Vagina (tissue), 2 donors: ENCODE measurements at places on chromosomes 4 and X.

- no peak for DNase-seq
These were observed 1.7 kb downstream of the PDLIM5 start for GRCh38 chr4:94453391-94453963.

DNA sequence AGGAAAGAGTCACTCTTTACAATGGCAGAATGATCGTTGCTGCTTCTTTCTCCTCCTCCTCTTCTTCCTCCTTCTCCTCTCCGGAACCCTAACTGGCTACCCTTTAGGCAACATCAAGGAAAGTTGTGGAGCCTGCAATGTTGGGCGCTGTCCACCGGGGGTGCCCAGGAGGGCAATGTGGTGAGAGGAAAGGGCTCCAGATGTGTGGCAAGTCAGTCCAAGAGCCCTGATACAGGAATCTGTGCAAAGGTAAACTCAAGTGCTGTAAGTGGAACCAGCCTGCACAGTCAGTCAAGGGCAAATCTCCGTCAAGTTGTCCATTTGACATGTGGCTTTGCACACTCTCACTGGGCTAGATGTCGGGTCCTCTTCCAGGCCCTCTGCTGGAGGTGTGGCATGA lies 2.8 kb downstream of the RTL5 start:
- no peak for DNase-seq

- DNase-seq: no peak
These were observed 10.5 kb upstream of the ZCCHC13 start for GRCh38 chrX:74293343-74293946.

DNA sequence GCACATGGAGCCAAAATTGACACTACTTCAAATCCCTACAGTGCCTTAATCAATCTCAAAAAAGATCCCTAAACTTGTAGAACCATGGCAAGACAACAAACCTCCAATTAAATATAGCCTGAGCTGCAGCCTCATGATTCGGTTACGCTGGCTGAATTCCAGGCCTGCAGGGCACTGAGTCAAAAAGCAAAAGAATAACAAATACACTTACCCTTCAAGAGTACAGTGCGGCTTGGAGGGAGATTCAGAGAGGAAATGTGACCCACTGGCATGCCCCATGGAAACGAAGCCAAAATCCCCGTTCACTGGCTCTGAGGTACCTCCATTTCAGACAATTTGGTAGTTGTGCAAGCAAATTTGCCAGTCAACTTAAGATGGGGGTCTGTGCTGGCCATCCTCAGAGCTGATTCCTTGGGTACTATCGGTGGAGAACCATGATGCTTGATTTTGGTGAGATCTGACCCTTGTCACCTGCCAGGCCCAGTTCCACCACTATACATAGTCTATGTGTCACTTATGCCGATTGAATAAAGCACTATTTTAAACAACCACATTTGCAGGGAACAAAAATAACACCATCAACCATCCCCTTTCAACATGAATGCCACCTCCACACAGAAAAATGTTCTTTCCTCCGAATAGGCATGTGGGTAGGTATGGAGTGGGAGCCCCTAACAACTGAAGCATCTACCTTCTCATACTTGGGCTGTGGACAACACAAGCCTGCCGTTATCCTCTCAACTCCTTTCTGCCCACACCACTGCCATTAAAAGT lies 2.1 kb downstream of the C4orf54 start:
- no peak for DNase-seq

DNA sequence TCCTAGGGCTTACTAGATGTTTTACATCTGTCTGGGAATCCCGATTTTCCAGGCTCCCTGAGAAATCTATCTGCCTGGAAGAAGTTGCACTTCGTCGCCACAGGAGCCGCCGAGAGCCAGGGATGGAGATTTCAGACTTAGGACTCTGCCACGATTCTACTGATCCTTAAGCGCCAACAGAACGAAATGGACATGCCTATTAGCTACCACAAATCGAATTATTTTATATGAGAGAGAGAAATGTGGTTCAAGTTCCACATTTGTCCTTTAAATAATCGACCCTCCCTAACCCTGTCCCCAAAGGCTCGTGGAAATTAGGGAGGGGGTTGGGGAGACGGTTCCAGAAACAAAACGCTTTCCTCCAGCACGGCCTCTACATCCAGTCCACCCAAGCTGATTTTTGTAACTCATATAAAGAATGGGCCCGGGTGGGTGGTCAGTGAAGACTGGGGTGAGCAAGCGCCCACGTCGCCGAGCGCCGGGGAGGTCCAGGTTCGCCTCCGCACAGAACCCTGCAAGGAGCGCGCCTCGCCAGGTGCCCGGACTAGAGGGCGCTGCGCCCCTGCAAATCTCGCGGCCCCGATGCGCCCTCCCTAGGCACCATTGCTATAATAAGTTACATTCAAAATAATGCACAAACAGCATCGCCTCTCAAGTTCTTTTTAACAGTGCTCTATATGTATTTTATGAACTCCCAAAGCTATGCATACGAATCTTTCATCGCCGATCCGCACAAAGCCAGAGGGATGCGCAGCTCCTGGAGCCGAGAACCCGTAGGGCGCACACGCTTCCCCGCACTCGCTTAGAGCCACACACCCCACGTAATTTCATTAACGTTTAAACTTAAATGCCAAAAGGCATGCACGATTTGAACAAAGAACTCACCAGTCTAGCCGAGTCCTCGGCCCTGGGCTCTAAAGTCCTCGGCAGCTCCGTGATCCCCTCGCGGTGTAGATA lies 2.1 kb upstream of the FAT1 start:
- DNase-seq: no peak

DNA sequence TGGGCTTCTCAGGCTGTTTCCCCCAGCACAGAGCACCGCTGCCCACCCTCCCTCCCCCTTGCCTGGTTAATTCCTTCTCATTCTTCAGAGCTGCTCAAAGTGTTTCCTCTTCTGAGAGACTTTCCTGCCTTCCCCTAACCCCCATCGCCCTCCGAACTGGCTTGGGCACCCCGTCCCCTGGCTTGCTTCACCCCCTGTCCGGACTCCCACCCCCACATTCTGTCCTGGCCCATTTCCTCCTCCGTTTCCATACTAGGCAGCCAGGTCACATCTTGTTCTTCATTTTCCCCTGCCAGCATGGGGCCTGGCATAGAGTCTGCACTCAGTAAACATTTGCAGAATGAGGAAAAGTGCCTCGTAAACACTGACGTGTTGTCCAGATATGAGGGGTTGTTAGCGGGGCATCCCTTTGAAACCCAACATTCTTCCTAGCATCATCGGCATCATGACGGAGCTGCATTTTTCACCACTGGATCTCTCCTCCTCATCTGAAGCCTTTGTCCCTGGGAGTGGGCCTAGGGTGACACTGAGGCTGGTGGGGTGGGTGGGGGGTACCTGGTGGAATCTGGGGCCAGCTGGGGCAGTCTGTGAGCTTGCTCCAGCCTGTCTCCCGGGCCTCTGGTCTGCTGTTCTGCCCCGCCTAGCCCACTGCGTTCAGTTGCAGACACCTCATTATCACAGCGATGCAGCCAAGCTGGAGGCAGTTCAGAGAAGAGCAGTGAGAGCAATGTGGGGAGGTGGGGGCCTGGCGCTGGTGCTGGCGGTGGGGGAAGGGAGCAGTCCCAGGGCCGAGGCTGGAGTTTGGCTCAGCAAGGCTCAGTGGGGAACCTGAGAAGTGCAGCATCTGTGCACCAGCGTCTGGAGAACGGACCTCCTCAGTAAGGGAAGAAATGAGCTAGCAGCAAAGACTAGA lies 149.4 kb upstream of the PJA1 start:
- DNase-seq: peak; percentile 70

DNA sequence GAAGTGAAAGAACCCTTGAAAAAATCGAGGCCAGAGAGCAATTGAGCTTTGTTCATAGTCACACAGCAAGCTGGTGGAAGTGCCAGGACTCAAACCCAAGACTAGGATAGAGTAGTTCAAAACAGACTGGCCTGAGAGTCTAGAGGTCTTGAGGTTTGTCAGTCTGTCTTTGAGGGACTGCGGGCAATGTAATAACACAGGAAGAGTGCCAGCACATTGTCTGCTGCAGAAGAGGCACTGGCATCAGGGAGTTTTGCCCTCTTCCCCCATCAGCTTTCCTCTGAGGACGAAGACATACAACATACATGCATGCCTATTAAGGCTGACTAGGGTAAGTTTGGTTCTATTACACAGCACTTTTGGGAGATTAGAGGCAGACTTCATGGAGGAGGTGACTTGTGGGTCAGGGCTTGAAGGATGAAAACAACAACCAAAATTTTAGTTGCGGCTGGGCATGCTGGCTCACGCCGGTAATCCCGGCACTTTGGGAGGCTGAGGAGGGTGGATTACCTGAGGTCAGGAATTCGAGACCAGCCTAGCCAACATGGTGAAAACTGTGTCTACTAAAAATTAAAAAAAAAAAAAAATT lies 64.1 kb upstream of the LAS1L start:
- DNase-seq: no peak

- no peak for DNase-seq
These were observed 7.3 kb upstream of the DHRSX start for GRCh38 chrX:2507904-2508627.

- no peak for DNase-seq
These were observed 498.9 kb downstream of the INPP4B start for GRCh38 chr4:142347241-142347640.

DNA sequence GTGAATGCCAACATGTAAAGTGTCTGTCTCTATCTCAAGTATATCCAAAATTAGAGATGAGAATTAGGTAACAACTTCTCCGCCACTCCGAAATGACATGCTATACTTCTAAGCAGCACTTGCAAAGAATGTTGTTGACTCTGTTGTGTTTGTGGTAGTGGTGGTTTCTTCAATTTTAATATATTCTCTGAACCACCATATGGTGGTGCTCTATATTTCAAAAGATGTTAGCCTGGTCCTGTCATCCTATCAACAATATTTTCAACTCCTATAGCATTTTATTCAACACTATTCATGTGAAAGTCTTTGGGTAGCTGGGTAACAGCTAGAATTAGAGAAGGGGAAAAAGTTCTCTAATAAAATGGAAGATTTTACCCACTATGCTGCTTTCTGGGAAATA lies 1622.8 kb upstream of the IGFBP7 start:
- no peak for DNase-seq

- no peak for DNase-seq
These were observed 212.5 kb downstream of the SPATA18 start for GRCh38 chr4:52263607-52264006.

DNA sequence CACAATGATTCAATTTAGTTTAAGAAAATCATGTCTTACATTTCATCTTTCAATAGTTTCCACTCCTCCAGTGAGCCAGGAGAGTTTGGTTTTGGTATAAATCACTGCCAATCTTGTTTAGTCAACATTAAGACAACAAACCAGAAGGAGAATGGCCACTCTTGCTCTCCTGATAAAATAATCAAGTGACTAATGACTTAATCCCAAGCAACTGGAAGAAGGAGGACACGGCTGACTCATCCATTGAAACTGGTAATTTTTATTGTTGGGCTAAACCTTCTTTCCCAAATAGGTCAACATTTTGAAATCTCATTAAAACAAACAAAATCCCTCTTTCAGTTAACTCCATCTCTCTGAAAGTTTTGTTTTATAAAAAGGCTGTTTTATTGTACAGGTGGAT lies 230.2 kb downstream of the CLCN4 start:
- no peak for DNase-seq
